ENCODE measurements at places on chromosomes 7 and 10. TPM values are rescaled to one million over a fixed set of nuclear protein-coding genes. Genes with fewer than 3 reads are reported as not detected.

DNA sequence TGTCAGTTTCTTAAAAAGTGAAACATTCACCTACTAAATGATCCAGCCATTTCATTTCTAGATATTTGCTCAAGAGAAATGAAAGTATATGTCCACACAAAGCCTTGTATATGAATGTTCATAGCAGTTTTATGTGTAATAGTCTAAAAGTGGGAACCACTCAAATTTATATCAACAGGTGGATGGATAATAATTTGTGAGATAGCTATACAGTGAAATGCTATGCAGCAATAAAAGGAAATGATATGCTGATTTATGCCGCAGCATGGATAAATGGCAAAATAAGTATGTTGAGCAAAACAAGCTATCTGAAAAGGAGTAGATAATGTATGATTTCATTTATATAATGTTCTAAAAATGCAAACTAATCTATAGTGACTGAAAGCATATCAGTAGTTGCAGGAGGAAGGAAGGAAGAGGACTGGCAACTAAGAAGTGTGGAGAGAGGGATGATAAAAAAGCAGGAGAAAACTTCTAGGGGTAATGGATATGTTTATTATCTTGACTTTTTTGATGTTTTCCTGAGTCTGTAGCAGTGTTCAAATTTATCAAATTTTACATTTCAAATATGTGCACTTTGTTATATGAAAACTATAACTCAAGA, 80.6 kb downstream of the ABCB5 start:
- no peak overlapping the region for H3K4me3 ChIP-seq
- DNase-seq, result no peak
- no peak overlapping the region for H3K27ac ChIP-seq
- H3K4me1 ChIP-seq, result no peaks in the 10 kb centered on the region
- no peaks in the 10 kb centered on the region for H3K27me3 ChIP-seq

DNA sequence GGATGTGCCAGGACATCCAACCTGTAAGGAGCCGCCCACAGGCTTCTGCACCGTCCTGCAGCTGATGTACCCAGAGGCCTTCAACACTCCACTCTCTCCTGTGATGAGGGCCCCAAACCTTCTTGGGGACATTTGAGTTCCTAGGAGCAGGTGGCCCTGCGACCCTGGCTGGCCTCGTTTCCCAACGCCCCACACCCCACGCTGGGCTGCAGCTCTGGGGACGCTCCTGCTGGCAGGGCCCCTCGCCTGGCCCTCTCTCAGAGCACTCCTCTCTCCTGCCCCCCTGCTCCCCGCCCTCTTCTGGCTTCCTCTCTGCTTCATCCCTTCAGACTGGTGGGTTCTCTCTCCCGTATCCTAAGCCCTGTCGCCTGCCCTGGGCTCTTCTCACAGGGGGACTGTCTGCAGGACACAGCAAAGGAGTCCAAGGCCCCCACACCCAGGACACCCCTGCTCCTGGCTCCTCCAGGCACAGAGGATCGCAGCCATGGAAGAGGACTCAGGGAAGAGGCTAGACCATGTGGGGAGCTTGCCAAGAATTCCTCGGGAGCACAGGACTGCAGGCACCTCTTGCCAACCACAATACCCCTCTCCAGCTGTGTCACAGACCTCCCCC, 541.4 kb downstream of the TCERG1L start:
- H3K27ac ChIP-seq, result no peak overlapping the region
- no peak overlapping the region for H3K4me3 ChIP-seq
- peaks cover 13% of the 10 kb centered on the region for H3K4me1 ChIP-seq
- H3K27me3 ChIP-seq, result no peaks in the 10 kb centered on the region
- H3K36me3 ChIP-seq, result no peaks in the 10 kb centered on the region

- DNase-seq, result no peak
- no peaks in the 10 kb centered on the region for H3K27me3 ChIP-seq
- no peaks in the 10 kb centered on the region for H3K36me3 ChIP-seq
Observed at GRCh38 chr7:153682628-153683027, 369.6 kb upstream of the DPP6 start.

- no peaks in the 10 kb centered on the region for H3K4me1 ChIP-seq
- no peak for DNase-seq
- no peaks in the 10 kb centered on the region for H3K36me3 ChIP-seq
- no peak overlapping the region for H3K4me3 ChIP-seq
- no peaks in the 10 kb centered on the region for H3K27me3 ChIP-seq
Observed at GRCh38 chr10:21355591-21356011, 169.9 kb downstream of the SKIDA1 start.

Gene GSDME
- total RNA-seq, result 12.0 TPM

Gene GNG11
- total RNA-seq, result 13.4 TPM
